ENCODE measurements at places on chromosomes 13 and 19.
A peak's percentile ranks its signal among the peaks of the same experiment; 100 is the strongest.

DNA sequence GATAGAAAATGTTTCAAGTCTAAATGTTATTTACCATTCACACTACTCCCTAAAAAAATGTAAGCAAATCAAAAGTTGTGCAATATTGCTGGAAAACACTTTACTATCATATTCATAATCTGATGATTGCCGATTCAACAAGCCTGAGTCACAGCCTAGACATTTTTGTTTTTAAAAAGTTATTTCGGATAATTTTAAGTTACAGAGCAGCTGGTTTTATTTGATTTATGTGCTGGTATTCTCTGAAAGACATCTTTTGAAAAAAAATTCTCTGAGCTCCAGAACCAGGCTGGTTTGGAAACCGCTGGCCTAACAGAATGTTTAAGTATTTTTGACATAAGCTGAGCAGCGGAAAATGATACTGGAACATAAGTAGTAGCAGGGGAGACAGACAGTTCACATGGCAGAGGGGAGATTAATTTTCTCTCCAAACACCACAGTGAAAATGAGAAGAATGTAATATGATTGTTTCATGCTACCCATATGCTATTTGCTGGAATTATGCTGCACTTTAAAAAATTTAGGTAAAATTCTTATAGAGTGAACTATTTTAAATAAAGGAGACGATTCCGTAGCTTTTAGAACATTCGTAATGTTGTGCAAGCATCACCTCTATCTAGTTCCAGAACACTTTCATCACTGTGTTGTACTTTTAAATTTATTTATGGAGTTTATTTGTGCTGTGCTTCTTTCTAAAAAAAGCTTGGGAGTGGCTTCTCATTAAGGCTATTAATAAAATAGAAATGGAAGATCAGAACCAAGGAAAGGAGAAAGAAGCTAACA is 36.1 kb downstream of the TBC1D4 start:
- no peak for DNase-seq

DNA sequence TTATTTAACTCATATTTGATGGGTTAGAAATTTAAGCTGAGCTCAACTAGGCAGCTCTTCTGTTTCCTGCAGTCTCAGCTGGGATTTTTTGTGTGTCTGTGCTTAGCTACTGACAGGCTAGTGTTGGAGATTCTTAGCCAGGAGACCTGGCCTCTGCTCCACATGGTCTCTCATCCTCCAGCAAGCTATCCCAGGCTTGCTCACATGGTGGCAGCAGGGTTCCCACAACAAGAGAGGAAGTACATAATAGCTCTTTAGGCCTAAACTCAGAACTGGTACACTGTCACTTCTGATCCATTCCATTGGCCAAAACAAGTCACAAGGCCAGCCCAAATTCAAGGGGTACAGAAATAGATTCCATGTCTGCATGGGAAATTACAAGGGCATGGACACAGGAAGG is 406.2 kb downstream of the SUCLA2 start:
- peak; percentile 4 for DNase-seq

DNA sequence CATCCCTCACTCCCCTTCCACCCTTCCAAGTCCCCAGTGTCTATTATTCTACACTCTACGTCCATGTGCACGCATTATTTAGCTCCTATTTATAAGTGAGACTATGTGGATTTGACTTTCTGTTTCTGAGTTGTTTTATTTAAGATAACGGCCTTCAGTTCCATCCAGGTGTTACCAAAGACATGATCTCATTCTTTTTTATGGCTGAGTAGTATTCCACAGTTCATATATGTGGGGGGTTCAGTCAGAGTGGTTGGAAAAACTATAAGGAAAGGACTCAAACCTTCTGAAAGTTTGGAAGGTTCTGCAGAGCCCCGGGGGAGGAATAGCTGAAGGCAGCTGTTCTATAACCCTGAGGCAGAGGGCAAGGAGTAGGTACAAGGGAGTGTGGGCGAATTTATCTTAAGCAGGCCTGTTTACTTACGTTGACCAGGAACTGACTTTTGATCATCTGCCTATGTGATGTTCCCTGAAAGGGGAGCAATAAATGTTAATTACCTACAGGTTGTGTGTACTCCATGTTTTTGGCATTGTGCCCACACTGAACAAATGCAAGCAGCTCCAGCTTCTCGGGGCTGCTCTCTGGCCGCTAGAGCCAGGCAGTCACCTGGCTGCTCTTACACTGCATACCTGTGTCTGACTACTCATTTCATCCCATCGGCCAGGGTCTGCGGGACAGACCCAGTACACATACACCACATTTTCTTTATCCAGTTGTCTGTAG is 13.5 kb upstream of the ADGRE1 start:
- DNase-seq: no peak

DNA sequence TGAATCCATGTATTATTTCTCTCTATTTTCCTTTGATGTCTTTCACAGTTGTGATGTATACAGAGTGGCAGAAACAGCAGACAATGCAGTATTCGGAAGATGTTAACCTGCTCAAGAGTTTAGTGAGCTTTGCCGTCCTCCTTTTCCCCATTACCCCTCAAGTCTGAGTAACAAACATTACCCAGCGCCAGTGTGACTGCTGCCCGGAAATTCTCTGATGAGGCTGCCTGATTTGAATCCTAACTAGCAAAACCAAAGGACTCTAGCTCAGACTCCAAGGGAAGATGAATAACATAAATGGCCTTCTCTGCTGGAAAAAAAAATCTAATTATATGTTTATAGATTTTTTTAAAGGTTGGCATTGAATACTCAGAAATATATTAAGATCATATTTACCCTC is 247.3 kb upstream of the SOX21 start:
- no peak for DNase-seq

DNA sequence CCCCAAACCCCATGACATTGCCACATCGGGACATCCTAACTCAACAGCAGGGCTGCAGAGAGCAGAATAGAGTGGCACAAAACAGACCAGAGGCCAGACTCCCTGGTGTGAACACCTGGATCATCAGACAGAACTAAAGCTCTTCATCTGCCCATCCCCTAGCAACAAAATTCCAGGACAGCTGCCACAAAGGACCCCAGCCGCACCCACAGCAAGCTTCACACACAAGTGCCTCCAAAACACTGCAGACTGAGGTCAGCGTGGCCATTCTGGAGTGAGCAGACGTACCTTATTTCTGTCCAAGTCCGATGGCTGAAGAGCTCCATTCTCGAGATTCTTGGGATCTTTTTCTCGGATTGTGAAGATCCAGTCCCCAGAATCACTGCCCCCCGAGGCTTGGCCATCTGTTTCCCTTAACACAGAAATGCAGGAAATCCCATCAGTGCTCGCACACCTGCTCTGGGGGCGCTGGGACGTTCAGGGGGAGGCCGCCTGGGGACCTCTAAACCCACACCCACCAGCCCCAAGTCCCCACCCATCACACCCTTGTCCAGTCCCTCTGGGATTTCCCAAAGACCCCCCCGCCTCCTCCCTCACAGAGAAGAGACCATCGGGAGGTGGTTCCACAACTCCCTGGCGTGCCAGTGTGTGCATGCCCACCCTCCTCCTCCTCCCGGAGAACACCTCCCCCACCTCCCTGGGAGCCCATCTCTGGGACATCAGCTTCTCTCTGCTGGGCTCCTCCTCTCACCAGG is 115.2 kb downstream of the STK24 start:
- no peak for DNase-seq

GRCh38 chr13:109403012-109403421 is 383.4 kb downstream of the IRS2 start:
- no peak for DNase-seq

GRCh38 chr19:4386041-4386782 is 14.1 kb downstream of the SH3GL1 start:
- no peak for DNase-seq

DNA sequence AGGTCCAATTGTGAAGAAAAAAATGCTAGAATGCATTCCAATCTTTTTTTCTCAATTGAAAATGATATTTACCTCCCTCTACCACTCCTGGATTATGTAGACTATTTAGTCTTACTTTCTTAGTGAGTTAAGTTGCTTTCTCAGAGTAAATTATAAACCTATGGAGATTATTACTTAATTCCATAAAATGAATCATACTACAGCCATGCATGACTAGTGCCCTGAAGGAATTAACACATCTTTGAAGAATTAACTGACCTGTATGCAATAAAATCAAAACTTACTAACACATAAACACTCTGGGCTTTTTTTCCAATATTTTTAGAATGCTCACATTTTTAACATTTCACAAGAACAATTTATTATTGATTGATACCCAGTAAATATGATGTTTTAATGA is 379.4 kb upstream of the DACH1 start:
- no peak for DNase-seq

GRCh38 chr13:40207001-40207478 is 459.4 kb downstream of the FOXO1 start:
- DNase-seq: no peak

- DNase-seq: peak; percentile 6
These were observed 76.6 kb upstream of the POMP start for GRCh38 chr13:28582225-28582891.

GRCh38 chr13:65787082-65787481 is 1443.1 kb downstream of the PCDH9 start:
- DNase-seq: no peak

DNA sequence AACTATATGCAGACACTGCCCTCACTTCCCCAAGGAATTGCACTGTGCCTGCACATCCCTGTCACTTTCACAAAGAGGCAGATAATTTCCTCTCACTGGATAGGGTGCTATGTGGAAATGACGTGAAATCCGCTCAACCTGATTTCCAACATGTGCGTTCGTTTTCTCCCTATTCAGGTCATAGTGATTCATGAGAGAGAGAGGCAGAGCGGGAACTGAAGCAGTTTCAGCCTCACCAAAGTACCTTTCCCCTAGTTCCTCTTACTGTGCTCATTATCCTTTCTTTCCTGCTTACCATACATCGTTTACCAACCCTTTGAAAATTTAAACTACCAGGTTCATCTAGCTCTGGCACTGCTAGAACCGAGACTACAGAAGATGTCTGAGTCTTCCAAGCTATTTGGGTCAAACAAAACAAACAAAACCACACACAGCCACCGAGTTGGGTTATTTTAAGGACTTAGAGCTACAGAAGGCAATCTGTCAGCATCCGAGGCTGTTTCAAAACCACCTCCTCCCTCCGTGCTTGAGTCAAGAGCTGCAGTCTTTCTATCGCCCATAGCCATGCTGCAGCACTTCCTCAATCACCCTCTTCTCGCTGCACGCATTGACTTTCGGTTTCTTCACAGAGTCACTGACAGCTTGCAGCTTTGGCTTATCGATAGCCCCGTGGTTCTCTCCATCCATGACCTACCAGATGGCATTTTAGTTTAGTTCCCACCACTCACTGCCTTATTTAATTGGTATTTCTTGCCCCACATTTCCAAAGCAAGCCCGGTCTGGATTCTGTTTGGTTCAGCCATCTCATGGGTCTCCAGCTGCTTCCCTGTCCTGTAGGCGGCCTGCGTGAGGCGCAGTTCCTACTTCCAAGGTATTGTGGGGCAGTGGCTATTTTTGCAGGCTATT is 1395.8 kb downstream of the EFNB2 start:
- DNase-seq: no peak

DNA sequence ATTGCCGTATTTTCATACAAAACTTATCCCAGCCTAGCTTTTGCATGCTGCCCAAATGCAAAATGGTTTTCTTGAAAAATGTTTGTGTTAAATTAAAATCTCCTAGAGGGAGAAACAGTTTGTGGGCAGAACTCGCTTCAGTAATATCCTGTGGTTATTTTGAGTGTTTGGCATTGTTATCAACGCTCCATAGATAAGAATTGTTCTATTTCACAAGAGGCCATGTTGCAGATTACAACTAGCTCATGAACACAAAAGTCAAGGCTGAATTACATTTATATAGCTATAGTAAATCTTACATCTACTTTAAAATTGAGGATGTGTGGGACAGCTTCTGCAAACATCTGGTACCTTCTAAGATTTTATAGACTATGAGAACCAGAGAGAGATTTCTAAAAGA is 447.9 kb downstream of the DCT start:
- DNase-seq: no peak

DNA sequence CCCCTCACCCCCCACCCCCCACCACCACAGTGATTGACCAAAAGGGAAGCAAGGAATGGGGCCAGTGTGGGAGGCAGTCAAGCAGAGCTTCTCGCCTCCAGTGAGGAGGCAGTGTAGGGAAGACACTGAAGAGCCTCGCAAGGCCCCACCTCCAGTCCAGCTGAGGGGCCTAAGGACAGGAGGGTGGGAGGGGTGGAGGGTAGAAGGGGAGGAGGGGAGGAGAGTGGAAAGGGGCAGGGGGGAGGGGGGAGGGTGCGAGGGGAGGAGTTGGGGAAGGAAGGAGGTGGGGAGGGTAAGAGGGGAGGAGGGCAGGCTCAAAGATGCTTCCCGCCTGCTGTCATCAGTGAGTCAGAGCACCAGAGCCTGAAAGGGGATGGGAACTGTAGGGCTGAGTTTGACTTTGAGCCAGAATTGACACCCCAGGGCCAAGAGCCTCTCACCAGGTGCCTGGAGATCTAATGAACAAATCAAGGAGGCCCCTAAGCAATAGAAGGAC is 786.2 kb downstream of the UQCRFS1 start:
- DNase-seq: no peak

- DNase-seq: no peak
These were observed 2.2 kb downstream of the ZNF415 start for GRCh38 chr19:53130506-53130905.

- no peak for DNase-seq
These were observed 16.4 kb downstream of the KLK2 start for GRCh38 chr19:50889638-50890037.

DNA sequence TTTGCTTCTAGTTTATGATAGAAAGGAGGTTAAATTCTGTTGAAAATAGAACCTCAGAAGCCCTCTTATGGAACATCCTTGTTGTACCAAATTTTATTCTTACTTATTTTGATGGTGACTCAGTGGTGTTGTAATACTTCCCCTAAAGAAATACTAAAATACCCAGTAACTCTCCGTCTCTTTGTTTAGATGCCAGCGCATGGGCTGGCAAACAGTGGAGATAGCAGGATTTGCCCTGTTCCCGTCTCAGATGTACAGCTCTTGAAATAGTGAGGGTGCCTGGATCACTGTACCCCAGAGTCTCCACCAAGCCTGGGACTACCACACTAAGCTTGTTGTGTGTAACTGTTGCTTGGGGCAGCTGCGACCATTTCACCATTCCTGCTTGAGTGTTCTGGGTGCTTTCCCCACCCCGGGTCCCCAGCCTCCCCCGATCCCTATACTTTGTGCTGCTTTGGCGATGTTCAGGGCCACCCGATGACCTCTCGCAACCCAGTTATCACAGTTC is 67.0 kb upstream of the TEX29 start:
- DNase-seq: no peak

DNA sequence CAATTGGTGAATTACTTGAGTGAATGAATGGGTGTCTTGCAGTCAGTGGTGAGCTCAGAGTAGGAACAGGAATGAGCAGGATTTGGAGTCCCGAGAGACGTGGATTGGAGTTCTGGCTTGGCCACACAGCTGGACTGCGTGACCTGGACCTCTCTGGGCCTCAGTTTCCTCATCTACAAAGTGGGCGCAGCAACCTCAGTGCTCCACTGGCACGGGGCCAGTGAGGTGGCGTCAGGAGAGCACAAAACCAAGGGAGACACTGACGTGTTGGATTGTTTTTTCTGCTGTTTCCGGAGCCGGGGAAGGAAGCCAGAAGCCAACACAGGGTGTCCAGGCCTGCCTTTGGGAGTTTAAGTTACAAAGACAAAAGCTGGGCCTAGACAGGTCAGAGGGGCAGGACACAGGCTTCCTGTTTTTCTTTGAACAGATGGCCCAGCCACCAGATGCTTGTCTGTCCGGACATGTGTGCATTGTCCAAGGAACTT is 6.5 kb upstream of the DOCK6 start:
- no peak for DNase-seq
